Stimulated activated CD8-positive, alpha-beta memory T cell treated with anti-CD3 and anti-CD28 coated beads, Interleukin-4, amount 100 ng/mL, for 1 hour (primary cell): ENCODE measurements at places on chromosomes 16 and 17.

- no peak for DNase-seq
Observed at GRCh38 chr17:31134576-31134975, 39.8 kb downstream of the NF1 start.

DNA sequence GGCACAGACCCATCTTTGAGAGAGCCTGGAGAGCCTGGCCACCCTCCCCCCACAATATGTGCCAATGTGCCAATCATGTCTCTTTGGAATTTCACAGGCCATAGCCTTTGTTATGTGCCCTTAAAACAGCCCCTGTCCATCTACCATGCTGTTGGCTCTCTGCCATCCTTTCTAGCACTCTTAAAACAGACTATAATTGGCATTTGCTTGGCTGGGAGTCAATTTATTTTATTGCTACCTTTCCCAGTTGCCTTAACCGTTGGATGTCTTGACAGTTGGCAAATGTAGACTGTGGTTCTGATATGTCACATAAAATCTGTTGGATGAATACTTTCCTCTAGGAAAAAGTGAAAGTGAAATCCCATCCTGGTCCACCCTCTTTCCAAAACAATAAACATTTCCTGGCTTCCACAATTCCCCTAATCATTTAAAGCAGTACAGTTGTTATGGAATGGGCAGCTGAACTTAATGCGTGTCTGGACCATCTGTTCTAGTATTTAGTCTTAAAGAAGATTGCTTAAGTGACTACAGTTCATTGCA lies 394.0 kb downstream of the KCNJ2 start:
- DNase-seq, result no peak

- no peak for DNase-seq
Observed at GRCh38 chr16:88903267-88903666, 36.8 kb upstream of the PABPN1L start.

DNA sequence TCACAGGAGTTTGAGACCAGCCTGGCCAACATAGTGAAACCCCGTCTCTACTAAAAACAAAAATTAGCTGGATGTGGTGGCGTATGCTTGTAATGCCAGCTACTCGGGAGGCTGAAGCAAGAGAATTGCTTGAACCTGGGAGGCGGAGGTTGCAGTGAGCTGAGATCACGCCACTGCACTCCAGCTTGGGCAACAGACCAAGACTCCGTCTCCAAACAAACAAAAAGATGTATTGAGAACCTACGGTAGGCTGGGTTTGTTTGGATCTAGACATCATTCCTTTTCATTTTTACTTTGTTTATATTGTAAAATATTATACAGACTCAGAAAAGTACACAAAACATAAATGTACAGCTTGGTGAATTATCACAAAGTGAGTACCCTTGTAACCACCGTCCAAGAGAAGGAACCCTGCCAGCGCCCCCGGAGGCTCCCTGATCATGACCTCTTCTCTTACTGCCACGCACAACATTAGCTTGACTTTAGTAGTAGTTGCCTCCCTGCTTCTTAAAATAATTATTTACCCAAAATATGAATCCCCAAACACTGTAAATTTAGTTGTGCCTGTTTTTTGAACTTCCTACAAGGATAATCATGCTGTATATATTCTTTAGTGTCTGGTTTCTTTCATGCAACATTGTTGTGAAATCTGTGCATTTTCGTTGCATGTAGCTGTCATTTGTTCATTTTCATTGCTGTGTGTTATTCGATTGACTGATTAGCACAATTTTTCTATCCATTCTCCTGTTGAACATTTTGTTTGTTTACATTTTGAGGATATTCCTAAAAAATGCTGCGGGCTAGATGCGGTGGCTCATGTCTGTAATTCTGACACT lies 56.5 kb downstream of the KSR1 start:
- DNase-seq, result no peak

DNA sequence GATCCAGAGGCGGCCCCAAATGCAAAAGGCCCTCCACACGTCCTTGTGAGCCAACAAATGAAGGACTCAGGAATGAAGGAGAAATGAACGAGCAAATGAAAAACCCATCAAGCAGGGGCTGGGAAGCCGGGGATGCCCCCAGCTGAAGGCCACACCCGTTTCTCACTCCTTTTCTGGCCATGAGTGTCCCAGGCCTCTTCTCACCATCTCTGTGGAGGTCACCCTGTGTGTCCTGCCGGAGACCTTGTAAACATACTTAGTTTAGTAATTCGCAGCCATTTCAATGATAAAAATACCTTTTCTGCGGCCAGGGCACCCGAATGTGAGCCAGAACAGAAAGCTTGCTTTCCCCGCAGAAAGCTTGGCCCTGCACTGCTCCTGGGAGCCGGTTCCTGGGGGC lies 21.1 kb upstream of the AATK start:
- no peak for DNase-seq

GRCh38 chr16:17270683-17271109 lies 200.1 kb downstream of the XYLT1 start:
- no peak for DNase-seq

DNA sequence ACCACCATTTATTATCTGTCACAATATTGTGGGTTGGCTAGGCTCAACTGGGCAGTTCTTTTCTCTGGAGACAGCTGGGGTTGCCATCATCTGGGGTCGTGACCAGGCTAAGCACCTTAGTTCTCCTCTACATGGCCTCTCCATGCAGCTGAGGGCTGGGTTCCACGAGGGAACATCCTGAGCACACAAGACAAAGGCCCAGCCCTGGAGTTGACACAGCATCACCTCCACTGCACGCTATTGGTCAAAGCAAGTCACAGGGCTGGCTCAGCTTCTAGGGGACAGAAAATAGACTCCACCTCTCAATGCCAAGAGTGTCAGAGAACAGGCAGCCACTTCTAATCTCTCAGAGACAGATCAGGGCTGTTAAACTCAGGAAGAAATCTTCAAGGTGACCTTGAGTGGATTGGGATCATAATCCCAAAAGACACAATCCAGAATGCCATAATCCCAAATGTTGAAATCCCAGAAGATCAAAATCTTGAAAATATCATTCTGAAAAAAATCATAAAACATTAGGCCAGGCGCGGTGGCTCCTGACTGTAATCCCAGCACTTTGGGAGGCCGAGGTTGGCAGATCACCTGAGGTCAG lies 13.0 kb upstream of the USP10 start:
- no peak for DNase-seq

DNA sequence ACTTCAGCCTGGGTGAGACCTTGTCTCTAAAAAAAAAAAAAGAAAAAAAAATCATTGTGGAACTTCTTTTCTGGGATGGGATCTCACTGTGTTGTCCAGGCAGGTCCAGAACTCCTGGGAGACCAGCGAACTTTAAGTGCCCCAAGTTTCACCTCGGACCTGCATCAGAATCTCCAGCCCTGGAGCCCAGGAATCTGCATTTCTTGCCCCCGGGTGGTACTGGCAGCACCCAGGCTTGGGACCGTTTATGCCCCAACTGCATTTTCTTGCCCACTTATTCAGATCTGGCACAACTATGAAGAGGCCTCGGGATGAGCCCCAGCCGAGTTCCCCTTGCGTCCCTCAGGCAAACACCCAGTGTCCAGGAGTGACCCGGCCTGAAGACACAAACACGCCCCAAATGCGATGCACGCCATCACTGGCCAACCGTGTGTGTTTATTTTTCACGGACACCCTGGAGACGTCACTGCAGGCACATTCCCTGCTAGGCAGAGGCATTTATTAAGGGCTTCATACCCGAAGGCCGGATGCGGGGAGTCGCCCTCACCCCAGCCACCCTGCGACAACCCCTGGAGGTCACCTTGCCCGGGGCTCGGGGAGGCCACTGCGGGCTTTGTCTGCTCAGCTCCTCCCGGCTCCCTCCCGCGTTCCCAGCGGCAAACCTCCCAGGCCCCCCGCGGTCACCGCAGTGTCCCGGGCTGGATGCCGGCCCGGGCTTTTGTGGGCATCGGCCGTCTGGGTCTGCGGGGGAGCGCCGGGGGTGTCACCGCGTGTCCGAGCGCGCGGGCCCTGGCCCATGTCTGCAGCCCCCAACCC lies 684 bp upstream of the SPIRE2 start:
- DNase-seq, result no peak

DNA sequence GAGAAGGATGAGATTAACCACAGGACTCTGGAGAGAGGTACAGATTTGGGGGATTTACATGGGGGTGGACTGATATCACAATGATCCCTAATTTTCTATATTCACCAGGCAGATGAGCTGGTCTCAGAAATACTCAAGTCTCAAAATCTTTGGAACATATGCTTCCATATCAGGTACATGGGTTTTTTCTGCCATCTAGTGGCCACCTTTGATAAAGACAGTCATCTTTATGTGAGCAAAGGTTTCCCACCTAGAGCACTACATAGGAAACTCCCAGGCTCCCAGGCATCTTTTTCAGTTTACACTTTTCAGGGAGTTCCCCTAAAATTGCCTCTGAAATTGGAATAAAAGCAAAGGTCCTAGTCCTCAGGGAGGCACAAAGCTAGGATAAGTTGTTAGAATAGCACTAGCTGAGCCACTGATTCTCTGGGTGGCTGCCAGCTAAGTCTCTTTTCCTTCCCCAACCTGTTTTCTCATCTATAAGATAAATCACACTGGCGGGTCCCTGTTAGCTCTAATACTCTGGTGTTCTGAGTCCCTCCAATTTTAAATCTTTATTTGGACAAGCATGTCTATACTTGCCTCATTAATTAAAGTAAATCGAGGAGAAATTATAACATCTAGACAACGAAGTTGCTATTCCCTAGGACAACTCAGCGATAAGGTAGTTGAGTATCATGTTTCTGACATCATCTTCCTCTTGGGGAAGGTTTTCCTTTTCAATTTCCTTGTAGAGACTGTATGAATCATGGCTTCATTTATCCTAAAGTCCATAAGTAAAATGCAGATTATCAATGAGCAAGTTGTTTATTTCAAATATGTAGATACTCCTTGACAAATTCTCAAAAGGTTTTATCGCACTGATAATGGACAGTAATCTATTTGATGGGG lies 19.0 kb upstream of the MON1B start:
- no peak for DNase-seq

DNA sequence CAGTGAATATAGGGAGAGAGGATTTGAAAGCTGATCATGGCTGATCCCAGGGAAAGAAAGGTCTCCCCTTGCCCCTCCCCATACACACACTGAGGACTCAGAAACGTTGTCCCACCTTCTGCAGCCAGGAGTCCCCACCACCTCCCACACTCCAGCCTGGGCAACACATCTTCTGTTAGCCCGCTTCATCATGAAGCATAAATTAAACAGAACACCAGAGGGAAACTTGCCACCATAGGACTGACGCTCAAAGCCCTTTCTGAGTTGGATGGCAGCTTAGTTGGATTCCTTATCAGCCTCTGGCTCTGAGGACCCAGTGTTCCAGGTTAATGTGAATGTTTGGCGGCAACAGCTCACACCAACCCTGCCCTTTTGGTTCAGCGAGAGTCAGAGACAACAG lies 33.9 kb downstream of the ARHGAP27 start:
- no peak for DNase-seq

GRCh38 chr16:80670170-80670865 lies 129.5 kb downstream of the DYNLRB2 start:
- DNase-seq, result no peak

DNA sequence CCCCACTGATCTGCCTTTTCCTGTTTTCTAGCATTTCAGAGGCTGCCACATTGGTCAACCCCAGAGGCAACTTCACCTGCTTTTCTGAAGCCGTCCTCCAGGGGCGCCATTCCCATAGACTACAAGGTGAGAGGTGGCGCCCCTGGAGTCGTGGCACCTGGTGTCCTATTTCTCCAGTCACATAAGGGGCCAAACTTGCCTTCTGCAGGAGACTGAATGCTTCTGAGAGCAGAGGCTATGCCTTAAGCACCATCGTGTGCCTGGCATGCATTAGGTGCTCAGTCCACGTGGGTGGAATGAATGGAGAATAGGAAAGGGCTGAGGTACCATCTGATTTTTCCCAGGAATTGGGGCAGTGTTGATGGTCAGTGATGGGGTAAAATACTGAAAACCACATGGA lies 164.8 kb downstream of the HAPSTR1 start:
- no peak for DNase-seq

GRCh38 chr16:72876221-72876620 lies 171.7 kb downstream of the ZFHX3 start:
- DNase-seq, result no peak

DNA sequence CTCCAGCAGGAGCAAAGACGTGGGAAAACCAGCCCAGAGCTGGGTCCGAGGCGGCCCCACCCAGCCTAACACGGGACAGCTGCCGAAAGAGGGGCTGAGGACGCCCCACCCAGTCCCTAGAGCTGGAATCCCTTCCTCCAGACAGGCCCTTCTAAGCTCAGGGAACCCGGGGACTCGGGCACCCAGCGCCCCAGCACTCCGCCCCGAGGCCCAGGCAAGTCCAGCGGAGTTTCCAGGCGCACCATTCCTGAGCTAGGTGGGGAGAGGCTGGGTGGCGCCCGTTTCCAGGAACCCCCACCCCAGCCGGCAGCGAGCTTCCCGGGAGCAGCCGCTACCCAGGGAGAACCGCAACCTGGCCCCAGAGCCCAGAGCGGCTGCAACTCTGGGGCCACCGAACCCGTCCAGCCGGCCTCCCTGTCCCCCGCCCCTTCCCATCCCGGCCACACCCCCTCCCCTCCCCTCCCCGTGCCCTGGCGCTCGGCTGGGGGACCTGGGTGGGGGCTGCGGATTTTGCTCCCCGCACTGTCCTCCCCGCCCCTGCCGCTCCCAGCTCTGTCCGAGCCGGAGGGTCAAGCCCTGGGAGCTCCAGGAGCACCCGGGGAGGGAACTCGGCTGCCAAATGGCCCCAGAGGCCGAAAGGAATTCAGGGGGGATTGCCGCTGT lies 536 bp downstream of the TMC6 start:
- no peak for DNase-seq

GRCh38 chr17:35630530-35631148 lies 43.5 kb downstream of the AP2B1 start:
- no peak for DNase-seq

DNA sequence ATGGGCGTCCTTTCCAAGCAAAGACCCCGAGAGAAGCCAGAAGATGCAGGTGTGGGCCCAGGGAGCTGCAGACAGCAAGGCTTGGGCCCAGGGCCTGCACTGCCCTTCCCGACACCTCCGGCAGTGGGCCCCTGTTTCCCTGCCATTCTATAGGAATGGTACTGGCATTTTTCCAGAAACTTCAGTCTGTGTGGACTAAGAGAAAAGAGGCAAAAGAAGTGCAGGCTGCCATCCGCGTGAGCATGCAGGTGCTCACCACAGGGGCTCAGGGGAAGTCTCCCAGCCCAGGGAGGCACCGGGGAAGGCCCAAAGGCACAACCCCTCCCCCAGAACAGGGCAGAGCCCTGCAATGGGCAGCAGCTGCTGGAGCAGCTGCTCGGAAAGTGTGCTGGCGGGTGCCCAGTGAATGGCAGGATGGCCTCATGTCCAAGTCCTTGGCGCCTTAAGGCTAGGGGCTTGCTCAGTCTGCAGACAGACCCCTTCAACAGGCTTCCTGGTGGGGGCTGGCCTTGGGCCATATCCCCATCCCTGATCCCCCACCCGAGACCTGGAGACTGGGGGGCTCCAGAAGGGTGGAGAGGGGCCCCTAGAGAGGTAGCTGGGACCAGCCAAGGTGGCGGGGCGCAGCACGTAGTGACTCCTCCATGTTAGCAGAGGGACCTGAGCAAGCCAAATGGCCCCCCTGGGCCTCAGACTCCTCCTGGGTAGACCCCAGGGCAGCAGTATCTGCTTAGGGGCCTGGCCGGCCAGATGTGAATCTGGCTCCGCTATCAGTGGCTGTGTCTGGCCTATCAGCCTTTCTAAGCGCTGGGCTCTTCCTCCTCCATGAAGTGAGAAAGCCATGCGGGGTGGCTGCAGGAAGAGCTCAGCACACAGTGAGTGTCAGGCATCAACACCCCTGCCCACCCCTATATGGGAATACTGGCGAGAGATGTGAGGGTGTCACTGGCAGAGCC lies 6.7 kb upstream of the TPPP3 start:
- DNase-seq, result no peak
